ENCODE measurements at places on chromosomes 4 and X. TPM values are rescaled to one million over a fixed set of nuclear protein-coding genes. Genes with fewer than 3 reads are reported as not detected.

ADGRL3 gene
- total RNA-seq: 0.19 TPM

PPP1R2C gene
- not detected for total RNA-seq

TMEM144 gene
- total RNA-seq: 5.4 TPM

VSIG4 gene
- not detected for total RNA-seq

SEPTIN6 gene
- 8.0 TPM for total RNA-seq

GLRA3 gene
- total RNA-seq: not detected

ANXA10 gene
- not detected for total RNA-seq

TMEM154 gene
- 57.7 TPM for total RNA-seq

LRRC66 gene
- total RNA-seq: not detected

VEGFC gene
- total RNA-seq: 26.8 TPM

PF4V1 gene
- total RNA-seq: not detected

OPN1LW gene
- total RNA-seq: not detected

EPGN gene
- total RNA-seq: 12.8 TPM

FANCB gene
- total RNA-seq: 2.3 TPM

STK32B gene
- not detected for total RNA-seq

IBSP gene
- total RNA-seq: not detected

NPY2R gene
- total RNA-seq: not detected

TAPT1 gene
- 4.6 TPM for total RNA-seq

AREG gene
- total RNA-seq: 325 TPM

MSANTD1 gene
- 0.14 TPM for total RNA-seq

CXCL8 gene
- total RNA-seq: 23.4 TPM

CYTL1 gene
- total RNA-seq: not detected

GLOD5 gene
- not detected for total RNA-seq

NXT2 gene
- 8.1 TPM for total RNA-seq

FHDC1 gene
- total RNA-seq: 3.6 TPM

EXOC1 gene
- 24.9 TPM for total RNA-seq

WDR1 gene
- 179 TPM for total RNA-seq

TAF7L gene
- not detected for total RNA-seq

FGF5 gene
- total RNA-seq: 1.1 TPM

All from airway epithelial cell (primary cell).